ENCODE measurements at places on chromosomes 2 and 18.
A peak's percentile ranks its signal among the peaks of the same experiment; 100 is the strongest.

GRCh38 chr2:163732727-163733126, 3.1 kb downstream of the FIGN start:
- no peak for DNase-seq

DNA sequence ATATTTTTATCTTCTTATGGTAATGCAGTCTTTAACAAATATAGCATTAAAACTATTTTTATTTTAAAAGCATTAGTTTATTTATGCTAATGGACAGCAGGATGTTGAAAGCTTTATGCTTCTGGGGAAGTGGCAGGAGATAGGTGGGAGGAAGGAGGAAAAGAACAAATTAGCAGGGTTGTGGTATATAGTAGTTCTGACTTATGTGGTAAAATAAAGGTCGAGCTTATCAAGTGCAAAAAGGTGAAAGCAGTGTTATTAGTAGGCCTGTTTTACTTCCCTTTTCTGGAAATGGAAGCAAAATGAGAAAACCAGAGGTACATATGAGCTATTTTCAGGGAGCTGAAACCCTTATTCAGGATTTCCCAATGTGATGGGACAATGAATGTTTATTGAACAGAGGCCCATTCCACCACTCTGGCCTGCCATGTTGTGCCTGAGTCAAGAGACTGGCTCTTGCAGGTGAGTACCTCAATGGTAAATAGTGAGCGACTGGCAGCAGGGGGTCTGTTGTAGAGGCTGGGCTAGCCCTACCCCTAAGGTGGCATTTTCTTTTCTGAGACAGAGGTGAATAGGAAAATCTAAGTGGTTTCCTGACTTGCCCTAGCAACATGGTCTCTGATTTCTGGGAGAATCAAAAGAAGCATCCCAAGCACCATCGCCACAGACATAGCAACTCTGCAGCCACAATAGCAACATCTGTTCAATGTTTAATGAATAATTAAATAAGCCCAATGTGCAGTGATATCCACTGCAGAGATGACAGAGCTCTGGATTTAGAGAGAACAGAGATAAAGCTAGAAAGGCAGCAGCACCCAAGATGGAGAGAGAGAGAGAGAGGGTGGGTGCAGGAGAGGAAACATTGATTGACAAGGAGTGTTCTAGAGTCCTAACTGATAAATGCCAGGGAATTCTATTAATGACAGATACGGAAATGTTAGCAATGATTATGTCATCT, 119.7 kb downstream of the UPP2 start:
- no peak for DNase-seq

DNA sequence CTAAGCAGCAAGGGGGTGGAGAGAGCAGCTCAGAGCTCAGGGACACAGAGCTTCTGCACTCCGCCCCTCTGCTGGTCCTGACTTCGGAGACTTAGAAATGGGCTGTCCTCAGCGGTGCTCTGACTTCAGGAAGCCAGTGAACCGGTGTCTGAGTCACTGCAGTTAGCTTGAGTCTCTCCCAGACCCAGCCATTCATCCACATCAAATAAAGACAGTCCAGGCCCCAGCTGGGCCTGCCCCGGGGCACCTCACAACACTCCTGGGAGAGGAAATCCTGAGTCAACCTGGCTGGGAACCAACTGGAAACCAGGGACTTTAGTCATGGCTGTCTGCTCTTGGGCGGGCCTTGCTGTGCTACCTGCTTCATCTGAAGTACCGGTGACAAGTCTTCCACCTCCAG, 5.4 kb upstream of the ITGB6 start:
- DNase-seq = peak; percentile 96

GRCh38 chr2:52342458-52342857, 1310.5 kb upstream of the NRXN1 start:
- DNase-seq = no peak

DNA sequence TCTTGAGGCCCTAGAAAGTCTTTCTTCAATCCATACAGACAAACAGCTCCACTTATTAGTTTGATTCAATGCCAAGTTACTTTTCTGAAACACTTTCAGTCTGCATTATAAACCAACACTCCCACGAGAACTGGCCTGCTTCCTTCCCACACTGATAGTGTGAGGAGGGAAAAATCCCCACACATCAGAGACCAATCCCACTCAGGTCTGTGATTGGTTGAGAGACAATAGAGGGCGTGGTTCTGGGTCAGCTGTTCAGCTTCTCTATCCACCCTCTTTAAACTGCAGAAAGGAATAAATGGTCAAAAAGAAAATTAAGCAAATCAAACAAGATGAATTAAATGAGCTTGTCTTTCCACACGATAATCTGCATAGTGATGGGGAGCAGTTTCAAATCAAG, 152.5 kb downstream of the NRP2 start:
- no peak for DNase-seq

DNA sequence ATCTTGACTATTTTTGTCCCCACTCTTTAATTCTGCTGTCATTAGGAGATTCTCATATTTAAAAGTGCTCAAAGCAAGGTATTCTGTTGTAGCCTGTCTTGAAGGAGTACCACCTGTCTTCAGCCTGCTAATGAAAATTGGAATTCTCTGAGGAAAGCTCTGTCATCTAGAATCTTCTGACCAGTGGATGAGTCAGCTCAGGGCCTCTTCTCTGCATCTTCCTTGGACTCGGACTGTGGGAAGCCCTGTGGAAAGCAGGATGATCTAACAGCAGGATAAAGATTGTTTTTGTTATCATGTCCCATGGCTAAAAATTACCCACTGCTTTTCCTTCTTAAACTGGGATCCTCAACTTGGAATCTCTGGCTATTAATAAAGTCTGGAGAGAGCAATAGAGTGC, 18.7 kb upstream of the TMEM200C start:
- no peak for DNase-seq

- DNase-seq = no peak
Observed at GRCh38 chr2:64825831-64826491, 163.2 kb upstream of the SLC1A4 start.

DNA sequence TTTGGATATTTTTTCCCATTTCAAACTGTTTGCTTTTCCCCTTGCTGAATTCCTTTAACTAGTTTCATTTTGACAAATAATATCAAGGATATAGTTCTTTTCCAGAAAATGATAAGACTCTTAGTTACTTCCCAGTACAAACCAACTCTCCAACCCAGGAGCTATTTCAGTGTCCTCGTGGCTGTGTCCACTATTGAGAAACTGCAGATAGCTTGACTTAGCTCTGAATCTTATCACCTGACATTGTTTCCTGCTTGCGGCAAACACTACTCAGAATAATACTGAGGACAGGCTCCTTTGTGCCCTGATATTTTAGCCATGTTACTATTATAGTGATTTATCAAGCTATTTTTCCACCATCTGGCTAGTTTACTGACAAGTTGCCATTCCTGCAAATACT, 74.6 kb downstream of the KLF7 start:
- DNase-seq = no peak

DNA sequence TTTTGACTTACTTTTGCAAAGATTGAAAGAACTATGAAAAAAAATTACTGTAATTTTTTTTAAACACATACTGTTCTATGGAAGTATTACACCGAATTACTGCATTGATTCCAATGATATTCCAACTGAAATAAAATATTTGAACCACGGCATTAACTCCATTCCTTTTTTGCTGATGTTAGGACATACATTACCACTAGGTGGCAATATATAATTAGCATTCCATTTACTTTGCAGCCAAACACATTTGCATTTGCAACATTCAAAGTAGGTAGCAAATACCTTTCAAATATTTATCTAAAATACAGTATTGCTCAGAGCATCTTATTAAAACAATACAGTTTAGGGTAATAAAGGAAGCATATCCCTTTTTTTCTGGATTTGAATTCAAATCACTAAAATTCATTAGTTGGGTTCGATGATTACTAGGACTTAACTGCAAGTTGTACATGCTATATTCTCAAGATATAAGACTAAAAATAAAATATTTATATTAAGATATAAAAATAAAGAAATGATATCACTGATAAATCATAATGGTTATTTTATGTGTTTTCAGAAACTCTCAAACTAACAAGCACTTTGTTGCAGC, 31.3 kb downstream of the LANCL1 start:
- DNase-seq = peak; percentile 29
